ENCODE measurements at places on chromosomes 6 and 20. TPM values are rescaled to one million over a fixed set of nuclear protein-coding genes. Genes with fewer than 3 reads are reported as not detected.

The PPP1R16B gene
- polyA plus RNA-seq = 0.14 TPM

The NT5E gene
- 18.9 TPM for polyA plus RNA-seq

The STMND1 gene
- not detected for polyA plus RNA-seq

The GRIK2 gene
- polyA plus RNA-seq = 0.55 TPM

The PPT2 gene
- 9.2 TPM for polyA plus RNA-seq

The TFAP2D gene
- polyA plus RNA-seq = not detected

The CALHM4 gene
- not detected for polyA plus RNA-seq

The EYA2 gene
- polyA plus RNA-seq = 4.5 TPM

The ULBP2 gene
- polyA plus RNA-seq = 4.5 TPM

The CD24 gene
- polyA plus RNA-seq = 602 TPM

The CLPSL2 gene
- polyA plus RNA-seq = not detected

The TFAP2B gene
- polyA plus RNA-seq = not detected
